ENCODE measurements at places on chromosomes 7 and 10.

- DNase-seq, result no peak
These were observed 106.4 kb downstream of the BMPER start for GRCh38 chr7:34011696-34012095.

- DNase-seq, result no peak
These were observed 27.6 kb upstream of the MKRN1 start for GRCh38 chr7:140506788-140507464.

GRCh38 chr7:35522697-35523096, 172.2 kb downstream of the HERPUD2 start:
- DNase-seq, result no peak

GRCh38 chr7:107185716-107186115, 16.9 kb downstream of the HBP1 start:
- no peak for DNase-seq

DNA sequence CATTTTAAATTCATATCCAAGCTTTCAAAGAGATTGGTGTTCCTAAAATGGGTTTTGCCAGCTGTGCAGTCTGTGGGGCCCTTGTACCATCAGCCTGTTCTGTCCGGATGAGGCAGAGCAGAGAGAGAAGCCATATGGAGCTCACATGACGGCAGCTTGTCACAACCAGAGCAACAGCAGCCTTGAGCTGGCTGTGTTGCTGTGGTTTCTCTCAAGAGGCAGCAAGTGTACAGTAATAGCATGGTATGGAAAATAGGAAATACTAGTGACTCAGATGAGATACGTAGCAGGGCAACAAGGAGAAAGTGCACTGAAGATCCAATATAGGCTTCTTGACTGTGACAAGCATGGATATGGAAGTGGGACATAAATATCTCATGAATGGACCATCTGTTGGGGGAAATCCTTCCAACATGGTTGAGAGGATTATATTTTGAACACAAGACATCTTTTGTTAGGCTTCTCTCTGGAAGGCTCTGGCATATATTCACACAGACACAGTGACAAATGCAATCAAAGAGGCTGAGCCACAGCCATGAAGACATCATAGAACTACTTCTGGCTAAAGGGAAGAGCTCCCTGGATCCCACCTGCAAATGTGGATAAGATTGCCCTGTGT, 251.0 kb upstream of the TAC1 start:
- no peak for DNase-seq

DNA sequence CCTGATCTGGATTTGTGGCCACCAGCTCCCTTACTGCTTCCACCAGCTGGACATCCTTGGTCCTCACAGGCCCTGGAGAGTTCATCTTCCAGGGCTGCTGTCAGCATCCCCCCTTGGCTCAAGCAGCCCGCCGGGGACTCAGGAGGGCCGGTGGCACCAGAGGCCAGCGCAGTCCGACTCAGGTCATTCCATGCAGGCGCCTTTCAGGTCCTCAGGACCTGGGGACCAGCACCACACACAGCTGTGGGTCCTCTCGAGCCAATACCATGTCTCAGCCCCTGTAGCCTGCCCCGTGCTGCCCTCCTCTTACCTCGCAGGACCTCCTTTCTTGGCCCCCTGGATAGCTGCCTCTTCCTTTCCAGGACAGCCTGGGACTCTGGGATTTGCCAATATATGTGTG, 145.5 kb downstream of the BMS1 start:
- DNase-seq, result no peak

DNA sequence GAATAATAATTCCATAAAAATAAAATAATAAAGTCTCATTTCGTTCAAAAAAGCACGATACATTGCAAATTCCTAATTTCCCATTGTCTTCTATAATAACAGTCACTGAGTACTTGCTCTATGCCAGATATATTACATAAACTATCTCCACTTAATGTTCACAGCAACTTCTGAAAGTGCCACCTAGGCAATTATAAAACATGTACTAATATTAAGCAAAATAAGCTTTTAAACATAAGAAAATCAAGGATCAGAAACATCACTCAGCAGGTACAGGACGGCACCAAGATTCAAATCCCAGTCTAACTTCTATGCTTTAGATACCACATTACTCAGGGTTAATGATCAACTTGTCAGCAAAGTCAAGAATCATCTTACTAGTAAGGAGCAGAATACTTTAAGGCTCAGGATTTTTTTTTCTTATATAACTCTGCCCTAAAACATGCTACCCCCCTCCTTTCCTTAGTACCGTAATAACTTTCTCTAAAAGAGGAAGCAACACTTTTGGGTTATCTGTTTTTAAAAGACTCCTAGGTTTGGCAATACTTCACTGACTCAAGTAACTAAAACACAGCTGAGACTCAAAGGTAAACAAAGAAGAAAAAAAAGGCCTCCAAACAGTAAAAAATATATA, 51.3 kb downstream of the USP6NL start:
- no peak for DNase-seq

GRCh38 chr10:18312374-18313139, 172.3 kb downstream of the CACNB2 start:
- no peak for DNase-seq

DNA sequence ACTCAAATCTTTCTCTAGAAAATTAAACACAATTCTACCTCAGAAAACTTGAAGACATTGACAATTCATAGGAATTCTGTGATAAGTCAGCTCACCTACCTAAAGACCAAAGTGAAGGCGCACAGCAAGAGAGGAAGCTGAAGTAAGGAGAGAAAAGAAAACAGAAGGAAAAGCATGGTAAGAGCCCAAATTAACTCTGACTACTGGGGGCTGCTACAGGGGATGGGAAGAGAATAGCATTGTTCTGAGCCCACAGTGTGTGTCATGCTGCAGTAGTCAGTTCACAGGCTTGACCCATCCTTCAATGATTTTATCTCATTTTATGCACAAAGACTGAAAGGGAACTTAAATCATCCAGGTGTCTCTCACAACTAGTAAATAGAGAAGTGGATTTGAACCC, 111.3 kb downstream of the PTEN start:
- DNase-seq, result no peak

DNA sequence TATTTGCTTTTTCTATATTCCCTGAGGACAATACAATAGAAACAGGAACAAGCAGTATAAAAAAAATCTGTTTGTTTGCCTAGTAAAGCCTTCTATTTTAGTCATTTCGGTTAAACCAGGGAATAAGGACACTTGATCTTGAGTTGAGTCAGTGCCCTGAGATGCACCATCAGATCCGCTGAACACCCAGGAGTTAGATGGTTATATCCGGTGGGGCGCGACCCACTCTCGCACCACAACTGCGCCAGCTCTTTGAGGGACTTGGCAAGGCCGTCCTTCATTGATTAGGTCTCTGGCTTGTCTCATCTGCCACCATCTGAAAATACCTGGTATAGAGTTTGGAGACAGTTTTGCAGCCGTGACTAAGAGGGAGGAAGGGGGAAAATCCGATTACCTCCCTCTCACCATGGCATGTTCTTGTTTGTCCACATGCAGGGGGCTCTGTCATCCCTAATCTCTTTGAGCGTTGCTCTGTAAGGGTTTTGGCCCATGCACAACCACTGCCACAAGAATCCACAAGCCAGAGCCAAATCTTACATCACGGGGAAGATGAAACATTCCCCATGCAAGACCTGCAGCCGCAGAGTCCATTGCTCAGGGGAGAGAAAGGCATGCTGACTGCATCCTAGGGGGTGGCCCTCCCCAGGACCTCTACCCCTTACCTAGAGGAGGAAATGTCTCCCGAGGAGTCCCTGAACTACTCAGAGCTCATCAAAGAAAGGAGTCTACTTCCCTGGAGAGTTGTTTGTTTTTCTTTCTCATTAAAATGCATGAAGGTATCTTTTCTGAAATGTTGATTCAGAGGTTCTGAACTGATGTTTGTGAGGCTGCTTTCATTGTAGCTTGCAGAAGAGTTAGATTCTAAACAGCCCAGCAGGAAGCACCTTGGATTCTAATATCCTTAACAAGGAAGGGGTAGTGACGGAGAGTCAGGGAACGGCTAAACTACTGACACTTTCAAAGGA, 101.6 kb upstream of the FAM171A1 start:
- DNase-seq, result no peak

DNA sequence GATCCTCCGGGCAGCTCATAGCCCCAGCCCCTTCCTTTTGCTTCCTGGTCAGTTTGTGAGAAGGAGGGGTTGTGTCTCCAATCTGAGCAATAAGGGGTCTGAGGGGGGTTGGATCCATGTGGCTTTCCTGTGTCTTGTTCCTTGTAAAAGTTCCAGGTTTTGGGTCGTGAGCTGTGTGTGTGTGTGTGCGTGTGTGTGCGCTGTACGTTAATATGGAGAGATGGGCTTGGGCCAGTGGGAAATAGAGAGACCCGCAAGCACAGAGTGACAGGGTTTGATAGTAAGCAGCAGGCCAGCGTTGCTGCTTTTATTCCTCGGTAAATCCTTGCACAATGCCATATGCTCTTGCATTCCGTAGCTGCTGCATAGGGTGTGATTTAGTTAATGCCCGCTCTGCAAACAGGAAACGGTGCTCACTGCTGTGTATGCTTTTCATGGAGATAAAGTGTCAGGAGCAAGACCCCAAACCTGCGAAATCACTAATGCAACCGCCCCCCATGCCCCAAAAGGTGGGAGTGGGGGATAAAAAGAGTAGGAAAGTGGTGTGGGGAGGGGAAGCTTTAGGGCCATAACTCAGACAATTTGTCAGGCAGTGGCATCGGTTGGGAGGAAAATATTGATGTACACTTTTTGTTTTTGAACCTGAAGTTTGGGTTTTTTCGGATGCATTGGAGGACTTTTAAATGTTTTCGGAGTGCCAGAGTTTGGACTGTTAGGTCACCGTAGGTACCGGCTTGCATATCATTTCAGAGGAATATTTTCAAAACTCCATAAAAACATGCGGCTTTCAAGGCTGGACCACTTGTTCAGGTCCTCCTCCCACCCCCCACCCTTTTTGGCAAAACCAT, 108.7 kb downstream of the TCF7L2 start:
- no peak for DNase-seq

DNA sequence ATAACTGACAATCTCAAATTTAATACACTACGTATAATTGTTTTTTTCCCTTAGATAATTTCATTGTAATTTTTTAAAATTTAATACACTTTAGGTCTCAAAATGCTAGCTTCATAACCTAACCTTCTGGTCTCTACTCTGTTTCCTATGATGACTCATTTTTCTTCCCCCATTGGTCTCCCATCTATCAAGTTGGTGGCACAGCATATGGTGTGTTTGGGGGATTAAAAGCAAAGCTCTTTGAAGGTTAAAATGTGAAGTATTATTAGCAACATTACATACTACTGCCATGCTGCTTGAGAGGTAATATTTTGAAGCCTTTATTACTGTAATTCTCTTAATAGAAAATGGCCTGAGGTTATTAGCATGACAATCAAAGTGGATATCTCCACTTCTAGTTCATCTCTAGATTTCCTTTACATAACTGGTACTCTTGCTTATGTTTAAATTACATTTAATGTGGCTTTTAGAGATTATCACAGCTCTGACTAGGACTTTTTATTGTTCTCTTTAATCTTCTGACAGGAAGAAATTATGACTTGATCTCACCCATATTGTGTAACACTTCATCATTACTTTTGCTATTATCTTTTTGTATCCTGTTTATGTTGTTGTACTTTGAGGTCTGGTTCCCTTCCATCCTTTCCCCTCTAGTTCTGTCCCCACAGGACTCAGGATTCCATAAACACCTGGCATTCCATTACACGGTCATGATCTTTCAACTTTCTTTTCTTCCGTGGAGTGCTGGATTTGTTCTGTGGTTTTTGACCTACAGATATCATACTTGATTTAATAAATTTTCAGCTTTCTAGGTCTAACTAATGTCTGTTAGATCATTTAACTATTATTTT, 185.1 kb downstream of the SEMA3D start:
- no peak for DNase-seq

DNA sequence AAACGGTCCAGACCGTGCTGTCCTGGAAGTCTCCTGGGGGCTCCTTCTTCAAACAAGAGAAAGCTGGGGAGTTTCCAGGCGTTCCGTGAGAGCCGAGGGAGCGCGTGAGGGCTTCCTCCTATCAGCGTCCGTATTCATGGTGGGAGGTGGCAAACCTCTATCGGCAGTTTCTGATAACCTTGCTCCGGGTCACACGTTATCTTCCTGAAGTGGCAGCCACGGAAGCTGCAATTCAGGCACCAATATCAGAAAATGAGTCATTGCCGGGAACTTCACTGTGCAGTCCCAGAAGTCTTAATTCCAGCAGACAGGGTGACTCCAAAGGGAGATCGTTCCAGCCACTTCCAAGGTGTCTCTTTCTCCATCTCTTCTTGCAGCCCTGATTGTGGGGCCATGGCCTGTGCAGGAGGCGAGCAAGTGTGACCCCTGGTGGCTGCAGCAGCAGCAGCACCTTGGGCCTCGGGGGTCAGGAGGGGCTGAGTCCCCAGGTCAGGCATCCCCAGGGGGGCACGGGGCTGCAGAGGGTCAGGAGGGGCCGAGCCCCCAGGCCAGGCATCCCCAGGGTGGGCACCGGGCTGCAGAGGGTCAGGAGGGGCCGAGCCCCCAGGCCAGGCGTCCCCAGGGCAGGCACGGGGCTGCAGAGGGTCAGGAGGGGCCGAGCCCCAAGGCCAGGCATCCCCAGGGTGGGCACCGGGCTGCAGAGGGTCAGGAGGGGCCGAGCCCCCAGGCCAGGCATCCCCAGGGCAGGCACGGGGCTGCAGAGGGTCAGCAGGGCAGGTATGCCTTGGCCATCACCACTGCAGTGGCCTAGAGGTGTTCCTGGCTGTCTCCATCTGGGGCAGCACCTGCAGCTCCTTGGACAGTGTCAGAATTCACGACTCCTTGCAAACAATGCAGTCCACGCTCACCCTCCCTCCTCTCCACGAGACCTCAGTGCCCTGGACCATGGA, 538.7 kb downstream of the DNAJB6 start:
- DNase-seq, result peak; percentile 45

GRCh38 chr7:92135052-92135889, 994 bp upstream of the CYP51A1 start:
- no peak for DNase-seq

DNA sequence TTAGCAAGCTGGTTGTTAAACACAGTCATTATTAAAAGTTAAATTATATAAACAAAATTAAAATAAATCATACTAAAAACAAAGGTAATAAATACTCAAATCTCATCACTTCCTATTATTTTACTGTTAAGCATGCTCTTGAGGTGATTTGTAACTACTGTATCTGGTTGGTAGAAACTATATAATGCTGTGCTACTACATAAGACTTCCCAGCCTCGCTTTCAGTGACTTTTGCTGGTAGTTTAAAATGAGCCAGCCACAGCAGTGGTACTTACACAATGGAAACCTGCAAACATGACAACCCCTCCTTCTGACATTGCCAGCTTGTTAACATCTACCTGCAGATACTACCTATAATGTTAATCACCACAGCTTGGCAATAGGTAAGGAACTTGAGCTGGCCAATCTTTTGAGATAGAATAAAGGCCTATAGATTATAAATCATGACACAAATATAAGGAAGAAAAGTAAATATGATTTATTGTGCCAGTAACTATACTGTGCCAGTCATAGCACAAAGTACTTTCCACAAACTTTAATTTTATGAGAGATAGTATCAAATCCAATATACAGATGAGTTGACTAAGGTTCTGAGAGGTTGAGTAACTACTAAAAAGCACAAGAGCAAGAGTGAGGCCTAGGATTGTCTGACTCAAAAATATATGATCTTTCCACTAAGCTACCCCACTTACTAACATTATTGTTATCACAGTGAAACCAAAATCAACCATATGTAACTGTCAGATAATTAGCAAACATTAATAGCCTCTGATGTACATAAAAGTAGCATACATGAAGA, 181.1 kb upstream of the ASAH2 start:
- DNase-seq, result no peak

GRCh38 chr7:22677680-22678079, 49.3 kb upstream of the IL6 start:
- no peak for DNase-seq

All from H54 (cell line).